ENCODE measurements at places on chromosomes 3 and 15.

GRCh38 chr3:132435224-132435910 is 18.1 kb downstream of the DNAJC13 start:
- DNase-seq: no peak

DNA sequence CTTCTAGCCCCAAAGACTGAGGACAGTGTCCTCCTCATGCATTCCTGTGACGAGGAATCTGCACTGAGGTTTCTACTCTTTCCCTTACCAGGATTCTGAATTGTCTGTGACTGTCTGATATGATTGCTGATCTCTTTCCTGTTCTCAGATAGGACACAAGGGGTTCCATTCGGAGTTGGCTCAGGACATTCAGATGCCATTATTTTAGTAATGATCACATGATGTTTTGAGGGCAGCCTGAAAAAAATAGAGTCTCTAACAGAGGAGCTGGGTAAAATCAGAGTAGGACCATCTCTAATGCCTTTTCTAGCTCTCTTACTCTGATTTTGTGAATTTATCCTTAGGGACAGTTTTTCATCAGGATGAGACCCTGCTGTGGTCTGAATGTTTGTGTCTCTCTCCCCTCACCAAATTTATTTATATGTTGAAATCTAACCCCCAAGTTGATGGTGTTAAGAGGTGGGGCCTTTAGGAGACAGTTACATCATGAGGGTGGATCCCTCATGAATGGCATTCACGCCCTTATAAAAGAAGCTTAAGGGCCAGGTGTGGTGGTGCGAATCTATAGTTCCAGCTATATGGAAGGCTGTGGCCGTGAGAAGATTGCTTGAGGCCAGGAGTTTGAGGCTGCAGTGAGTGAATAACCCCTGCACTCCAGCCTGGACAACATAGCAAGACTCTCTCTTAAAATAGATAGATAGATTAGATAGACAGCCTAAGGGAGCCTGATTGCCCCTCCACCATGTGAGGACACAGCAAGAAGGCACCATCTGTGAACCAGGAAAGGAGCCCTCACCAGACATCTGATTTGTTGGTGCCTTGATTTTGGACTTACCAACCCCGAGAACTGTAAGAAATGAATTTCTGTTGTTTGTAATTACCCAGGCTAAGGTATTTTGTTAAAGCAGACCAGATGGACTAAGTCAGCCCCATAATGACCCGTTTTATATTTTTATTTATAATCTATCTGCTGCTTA is 24.4 kb downstream of the FNDC3B start:
- DNase-seq: no peak

DNA sequence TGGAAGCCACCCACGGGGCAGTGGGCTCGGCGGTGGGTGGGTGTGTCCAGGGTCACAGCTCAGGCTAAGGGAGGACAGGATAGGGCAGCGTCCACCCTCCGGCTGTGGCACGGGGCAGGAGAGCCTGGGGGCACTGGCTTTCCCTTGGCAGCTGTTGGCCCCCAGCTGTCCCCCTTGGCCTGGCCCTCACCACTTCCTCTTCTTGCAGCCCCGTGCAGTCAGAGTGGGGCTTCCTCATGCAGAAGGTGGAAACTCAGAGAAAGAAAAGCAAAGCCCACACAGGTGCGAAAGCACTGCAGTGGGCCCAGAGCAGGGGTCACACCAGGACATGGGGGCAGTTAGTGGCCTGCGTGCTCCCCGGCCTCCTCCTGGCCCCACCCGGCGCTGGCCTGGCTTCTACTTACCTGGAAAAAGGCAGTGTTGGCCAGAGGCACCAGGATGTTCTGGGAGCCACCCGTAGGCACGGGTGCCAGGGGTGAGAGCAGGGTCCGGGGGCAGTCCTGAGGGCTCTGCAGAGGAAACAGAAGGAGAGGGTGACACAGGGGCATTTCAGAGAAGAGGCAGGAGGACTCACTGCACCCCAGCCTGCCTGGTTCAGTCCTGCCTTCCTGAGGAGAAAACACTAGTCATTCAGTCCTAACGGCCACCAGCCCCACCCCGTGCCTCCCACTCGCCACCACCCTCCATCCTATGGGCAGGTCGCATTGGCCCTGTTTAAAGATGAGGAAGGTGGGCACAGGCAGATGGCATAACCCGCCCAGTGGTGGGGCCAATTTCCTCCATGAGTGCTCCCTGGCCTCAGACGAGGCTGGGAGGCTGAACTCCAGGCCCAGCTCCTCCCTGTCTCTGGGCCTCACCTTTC is 28.3 kb downstream of the PLXND1 start:
- no peak for DNase-seq

DNA sequence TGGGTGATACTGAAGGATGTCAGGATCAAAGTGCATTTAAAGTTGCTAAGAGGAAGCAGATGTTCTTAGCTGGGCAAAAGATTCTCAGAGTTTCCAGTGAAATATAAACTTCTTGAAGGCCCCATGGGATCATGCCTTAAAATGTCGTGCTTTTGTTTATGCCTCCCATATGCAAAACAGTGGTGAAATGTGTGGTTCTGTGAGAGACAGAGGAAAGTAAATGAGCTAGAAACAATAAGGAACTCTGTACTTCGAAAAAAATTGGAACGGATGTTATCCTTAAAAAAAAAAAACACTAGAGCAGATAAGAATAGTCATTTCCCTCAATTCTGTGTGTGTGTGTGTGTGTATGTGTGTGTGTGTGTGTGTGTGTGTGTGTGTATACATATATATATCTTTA is 497.0 kb upstream of the TBL1XR1 start:
- DNase-seq: no peak

DNA sequence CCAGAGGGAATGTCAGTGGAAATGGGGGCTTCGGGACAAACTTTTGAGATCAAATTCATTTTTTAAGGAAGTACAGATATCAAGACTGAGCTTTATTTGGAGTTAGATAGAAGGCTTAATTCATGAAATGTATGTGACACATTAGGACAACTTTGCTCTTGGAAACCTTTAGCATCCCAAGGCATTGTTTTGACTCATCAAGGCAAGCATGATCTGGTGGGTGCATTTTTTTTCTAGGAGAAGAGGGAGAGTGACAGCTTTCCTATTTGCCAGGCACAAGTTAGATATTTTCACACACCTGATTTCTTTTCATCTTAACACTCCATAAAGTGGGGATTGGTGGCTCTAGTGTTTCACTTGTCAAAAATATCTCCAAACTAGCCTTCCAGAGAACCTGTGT is 61.5 kb upstream of the RPL35A start:
- no peak for DNase-seq

GRCh38 chr15:73737535-73737934 is 15.6 kb downstream of the INSYN1 start:
- no peak for DNase-seq

GRCh38 chr3:128663151-128663550 is 12.5 kb upstream of the RPN1 start:
- no peak for DNase-seq

GRCh38 chr3:152113413-152113812 is 155.3 kb upstream of the MBNL1 start:
- DNase-seq: no peak

Data from T1000 (cell line).